Tibial nerve (tissue), 4 donors: ENCODE measurements at places on chromosomes 3 and 15.

DNA sequence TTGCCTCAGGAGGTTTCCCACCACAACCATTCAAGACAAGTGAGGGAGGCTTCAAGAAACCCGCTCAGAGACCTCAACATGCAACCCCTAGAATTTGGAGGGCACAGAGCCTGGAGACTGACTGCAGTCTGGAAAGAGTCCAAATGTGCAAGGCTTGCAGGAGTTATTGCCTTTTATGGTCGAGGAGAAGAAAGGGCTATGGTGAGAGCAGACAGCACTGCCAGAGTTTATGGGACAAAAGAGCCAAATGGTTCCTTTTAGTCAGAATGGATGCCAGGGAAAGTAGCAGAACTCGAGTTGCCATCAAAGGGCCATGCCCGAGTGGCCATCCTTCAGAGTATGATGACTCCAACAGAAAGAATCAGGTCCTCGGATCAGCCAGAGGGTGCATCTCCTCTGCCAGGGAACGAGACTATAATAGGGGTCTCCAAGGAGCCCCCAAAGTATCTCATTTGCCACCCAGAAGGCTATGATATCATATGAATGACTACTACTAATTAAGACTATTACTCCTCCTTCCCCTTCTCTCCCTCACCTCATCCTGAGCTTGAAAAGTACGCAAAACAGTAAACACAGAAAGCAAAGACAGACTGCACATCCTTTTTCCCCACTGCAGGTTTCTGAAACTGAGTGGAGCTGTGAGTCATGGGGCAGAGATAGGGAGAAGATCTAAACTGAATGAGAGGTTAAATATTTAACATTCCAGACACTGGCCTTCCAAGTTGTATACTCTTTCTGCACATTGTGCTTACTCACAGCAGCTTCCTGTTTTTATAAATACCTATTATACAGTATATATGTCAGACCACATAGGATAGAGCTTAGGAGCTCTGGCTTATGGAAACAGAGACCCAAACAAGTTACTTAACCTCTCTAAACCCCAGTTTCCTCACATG, 33.9 kb upstream of the TMCO5A start:
- H3K27me3 ChIP-seq: no peaks in the 10 kb centered on the region
- no peak overlapping the region for H3K27ac ChIP-seq
- H3K36me3 ChIP-seq: no peaks in the 10 kb centered on the region
- H3K4me1 ChIP-seq: no peaks in the 10 kb centered on the region
- no peak overlapping the region for H3K4me3 ChIP-seq
- DNase-seq: no peak

DNA sequence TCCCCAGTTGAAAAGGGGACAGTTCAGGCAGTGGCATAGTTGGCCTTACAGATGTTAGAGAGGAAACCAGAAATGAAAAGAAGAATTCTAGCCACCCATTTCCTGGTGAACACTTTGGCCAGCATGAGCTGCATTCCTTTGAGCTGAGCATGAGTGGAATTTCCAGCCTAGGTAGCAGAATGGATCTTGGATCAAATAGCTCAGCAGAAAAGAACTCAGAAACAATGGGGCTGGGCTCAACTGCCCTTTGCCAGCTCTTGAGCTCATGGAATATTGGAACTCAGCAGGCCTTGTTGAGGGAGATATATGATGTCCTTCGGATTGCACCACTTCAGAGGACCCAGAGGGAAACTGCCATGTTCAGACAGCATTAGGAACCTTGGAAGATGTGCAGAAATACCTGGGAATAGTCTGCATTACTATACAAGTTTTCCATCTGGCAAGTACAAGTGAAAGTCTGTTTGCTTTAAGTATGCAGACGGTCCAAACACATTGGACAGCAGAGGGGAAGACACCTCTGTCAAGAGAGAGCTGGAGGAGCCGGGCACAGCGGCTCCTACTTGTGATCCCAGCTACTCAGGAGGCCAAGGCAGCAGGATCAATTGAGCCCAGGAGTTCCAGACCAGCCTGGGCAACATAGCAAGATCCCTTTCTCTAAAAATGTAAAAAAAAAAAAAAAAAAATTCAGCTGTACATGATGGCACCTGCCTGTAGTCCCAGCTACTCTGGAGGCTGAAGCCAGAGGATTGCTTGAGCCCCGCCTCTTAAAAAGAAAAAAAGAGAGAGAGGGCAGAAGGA, 3.1 kb upstream of the CDV3 start:
- H3K4me3 ChIP-seq: no peak overlapping the region
- H3K27me3 ChIP-seq: no peaks in the 10 kb centered on the region
- no peaks in the 10 kb centered on the region for H3K36me3 ChIP-seq
- H3K4me1 ChIP-seq: no peaks in the 10 kb centered on the region

- no peaks in the 10 kb centered on the region for H3K4me1 ChIP-seq
- H3K4me3 ChIP-seq: no peak overlapping the region
- H3K27ac ChIP-seq: no peak overlapping the region
- DNase-seq: no peak
- H3K27me3 ChIP-seq: no peaks in the 10 kb centered on the region
These were observed 566.1 kb downstream of the TBL1XR1 start for GRCh38 chr3:176631165-176631564.

DNA sequence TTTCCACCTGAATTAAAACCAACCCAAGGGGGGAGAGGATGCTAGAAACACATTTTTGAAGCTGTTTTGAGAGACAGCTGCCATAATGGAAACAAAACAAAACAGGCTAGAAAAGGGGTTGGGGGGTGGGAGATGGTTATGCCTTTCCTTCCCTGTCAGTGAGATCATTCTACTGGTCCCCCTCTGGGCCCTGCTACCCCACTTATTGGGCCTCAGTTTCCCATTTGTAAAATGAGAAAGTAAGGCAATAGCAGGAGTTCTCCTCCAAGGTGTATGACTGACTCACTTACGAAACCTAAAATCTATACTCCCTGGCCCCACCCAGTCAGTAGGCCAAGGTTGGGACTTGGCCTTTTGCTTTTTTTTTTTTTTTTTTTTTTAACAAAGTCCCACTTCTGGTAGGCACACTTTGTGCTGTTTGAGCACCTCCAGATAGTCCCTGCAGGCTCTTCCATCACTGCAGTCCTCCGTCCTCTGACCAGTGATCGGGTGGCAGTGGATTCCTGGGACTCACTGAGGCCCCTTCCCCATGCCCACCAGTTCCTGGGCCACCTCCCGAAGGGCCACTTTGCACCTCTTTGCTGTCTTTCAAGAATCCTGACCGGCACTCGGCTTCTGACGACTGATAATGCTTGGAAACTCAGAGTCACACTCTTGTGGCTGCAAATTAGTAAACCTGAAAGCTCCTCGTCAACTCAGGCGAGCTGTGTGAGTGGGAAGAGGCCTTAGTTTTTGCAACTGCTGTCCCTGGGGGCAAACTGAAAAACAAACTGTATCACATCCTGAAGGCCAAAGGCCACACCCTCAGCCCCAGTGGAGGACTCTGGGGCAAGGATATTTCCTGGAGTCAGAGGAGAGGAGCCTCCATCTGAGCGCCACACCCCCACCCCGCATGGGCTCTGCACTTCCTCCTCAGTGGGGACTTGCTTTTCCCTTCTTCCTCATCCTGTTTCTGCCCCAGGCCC, 6.7 kb upstream of the PSTPIP1 start:
- no peaks in the 10 kb centered on the region for H3K4me1 ChIP-seq
- H3K36me3 ChIP-seq: no peaks in the 10 kb centered on the region
- no peak overlapping the region for H3K27ac ChIP-seq
- DNase-seq: peak; percentile 43
- H3K4me3 ChIP-seq: no peak overlapping the region

- no peaks in the 10 kb centered on the region for H3K27me3 ChIP-seq
- H3K27ac ChIP-seq: no peak overlapping the region
- no peaks in the 10 kb centered on the region for H3K36me3 ChIP-seq
- no peaks in the 10 kb centered on the region for H3K4me1 ChIP-seq
- H3K4me3 ChIP-seq: no peak overlapping the region
- DNase-seq: no peak
These were observed 453.5 kb downstream of the SOX2 start for GRCh38 chr3:182165234-182165633.

DNA sequence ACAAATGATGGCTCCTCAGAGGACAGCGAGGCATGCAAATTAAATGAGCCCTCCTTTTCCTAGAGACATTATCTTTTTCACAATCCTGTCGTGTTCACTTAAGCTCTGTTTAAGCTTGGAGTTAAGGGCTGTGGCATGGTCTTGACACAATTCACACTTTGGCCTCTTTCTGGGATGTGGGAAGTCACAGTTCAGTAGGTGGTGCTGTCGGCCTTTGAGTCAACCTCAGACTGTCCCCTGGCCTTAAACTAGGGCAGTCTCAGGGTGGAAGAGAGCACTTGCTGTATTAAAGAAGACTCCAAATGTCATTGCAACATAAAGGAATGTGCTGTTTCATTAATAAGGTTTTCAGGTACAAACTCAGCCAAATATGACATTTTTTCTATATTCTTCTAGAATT, 351.0 kb downstream of the MCTP2 start:
- no peaks in the 10 kb centered on the region for H3K36me3 ChIP-seq
- no peak overlapping the region for H3K4me3 ChIP-seq
- no peaks in the 10 kb centered on the region for H3K4me1 ChIP-seq

- H3K27ac ChIP-seq: no peak overlapping the region
- no peaks in the 10 kb centered on the region for H3K27me3 ChIP-seq
- no peaks in the 10 kb centered on the region for H3K4me1 ChIP-seq
- DNase-seq: peak; percentile 53
- H3K36me3 ChIP-seq: no peaks in the 10 kb centered on the region
These were observed 393.6 kb downstream of the OTOL1 start for GRCh38 chr3:161890147-161890625.

DNA sequence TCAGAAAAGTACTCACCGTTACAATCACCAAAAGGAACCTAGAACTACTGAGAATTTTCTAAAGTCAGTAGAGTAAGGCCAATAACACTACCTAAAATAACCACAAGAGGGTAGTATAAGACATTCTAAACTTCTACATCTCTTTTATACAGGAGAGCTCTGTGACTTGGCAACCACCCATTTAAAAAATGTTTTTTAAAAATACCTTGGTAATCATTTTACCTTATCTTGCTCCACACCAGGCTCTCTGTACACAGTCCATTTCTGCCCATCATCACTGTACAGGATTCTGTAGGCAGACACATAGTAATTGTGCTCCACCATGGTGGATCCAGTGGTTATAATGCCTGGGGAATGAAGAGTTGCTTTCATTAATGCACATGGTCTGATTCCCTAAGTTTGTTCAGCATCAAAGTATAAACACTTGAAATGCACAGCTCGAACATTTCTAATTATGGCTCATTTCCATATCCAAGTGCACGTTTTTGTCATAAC, 54.5 kb downstream of the ST3GAL6 start:
- H3K36me3 ChIP-seq: peaks cover 34% of the 10 kb centered on the region
- H3K4me3 ChIP-seq: no peak overlapping the region
- no peaks in the 10 kb centered on the region for H3K4me1 ChIP-seq
- DNase-seq: no peak

DNA sequence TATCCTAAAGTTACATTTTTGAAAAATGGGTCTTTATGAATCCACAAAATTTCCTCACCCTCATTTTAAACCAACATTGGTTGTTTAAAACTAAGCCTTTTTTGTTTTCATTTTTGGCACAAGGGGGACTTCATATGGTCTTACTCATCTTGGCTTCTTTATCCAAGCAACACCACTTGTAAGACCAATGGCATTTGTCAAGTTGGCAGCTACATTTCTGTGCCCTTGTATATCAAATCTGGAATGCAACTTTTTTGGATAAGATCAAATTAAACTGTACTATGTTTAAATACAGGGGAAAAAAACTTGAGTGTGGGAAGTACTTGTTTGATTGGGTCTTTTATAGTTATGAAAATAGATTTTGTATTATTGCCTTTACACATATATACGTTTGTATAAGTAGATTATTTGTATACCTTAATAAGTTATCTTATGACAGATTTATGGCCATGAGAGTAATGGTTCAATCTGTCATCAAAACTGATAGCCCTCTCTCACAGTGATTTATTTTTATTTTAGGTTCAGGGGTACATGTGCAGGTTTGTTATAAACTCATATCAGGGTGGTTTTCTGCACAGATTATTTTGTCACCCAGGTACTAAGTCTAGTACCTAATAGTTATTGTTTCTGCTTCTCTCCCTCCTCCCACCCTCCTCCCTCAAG, 43.4 kb downstream of the GPR160 start:
- H3K27ac ChIP-seq: no peak overlapping the region
- no peak for DNase-seq
- H3K4me3 ChIP-seq: no peak overlapping the region
- no peaks in the 10 kb centered on the region for H3K36me3 ChIP-seq
- H3K27me3 ChIP-seq: no peaks in the 10 kb centered on the region

DNA sequence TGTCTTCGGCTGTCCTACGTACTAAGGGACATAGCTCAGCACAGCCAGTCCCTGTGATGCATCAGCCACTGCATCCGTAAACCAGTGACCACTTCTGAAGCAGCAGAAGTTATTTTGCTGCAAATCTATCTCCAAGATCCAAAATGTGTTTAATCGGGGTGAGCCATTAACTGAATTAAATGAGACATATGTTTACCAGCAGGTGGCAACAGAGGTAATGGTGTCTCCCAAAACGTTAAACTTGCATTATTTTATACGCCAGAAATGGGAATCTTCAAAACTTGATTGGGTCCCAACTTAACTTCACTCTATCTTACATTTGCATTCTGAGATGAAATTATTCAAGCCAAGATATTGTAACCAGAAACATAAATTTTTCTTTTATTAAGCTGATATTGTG, 75.3 kb upstream of the BOC start:
- DNase-seq: no peak
- no peak overlapping the region for H3K27ac ChIP-seq
- no peaks in the 10 kb centered on the region for H3K36me3 ChIP-seq
- no peaks in the 10 kb centered on the region for H3K27me3 ChIP-seq
- no peaks in the 10 kb centered on the region for H3K4me1 ChIP-seq

DNA sequence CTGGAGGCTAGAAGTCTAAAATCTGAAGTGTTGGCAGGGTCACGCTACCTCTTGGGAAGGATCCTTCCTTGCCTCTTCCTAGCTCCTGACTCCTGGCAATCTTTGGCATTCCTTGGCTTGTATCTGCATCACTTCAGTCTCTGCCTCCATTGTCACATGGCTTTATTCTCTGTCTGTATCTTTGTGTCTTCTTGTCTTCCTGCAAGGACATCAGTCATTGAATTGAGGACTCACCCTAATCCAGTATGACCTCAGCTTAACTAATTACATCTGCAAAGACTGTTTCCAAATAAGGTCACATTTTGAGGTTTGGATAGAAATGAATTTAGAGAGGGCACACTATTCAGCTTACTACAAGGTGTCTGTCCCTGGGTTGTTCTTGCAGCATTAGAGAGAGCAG, 31.1 kb upstream of the UTS2B start:
- no peak for DNase-seq
- no peaks in the 10 kb centered on the region for H3K27me3 ChIP-seq
- H3K4me1 ChIP-seq: no peaks in the 10 kb centered on the region
- H3K27ac ChIP-seq: no peak overlapping the region

GRCh38 chr3:65112751-65113300, 425.0 kb upstream of the ADAMTS9 start:
- no peak for DNase-seq
- peaks cover 2% of the 10 kb centered on the region for H3K4me1 ChIP-seq
- H3K36me3 ChIP-seq: no peaks in the 10 kb centered on the region
- no peak overlapping the region for H3K4me3 ChIP-seq
- H3K27me3 ChIP-seq: no peaks in the 10 kb centered on the region

- no peak overlapping the region for H3K4me3 ChIP-seq
- H3K27ac ChIP-seq: no peak overlapping the region
- no peaks in the 10 kb centered on the region for H3K36me3 ChIP-seq
- no peak for DNase-seq
- H3K27me3 ChIP-seq: no peaks in the 10 kb centered on the region
These were observed 2.3 kb downstream of the PLA2G4E start for GRCh38 chr15:42018306-42019224.

- H3K4me3 ChIP-seq: no peak overlapping the region
- DNase-seq: no peak
- H3K27ac ChIP-seq: no peak overlapping the region
- no peaks in the 10 kb centered on the region for H3K27me3 ChIP-seq
These were observed 98.3 kb downstream of the ABHD5 start for GRCh38 chr3:43789028-43789427.
